Keratinocyte (primary cell): ENCODE measurements at places on chromosomes 7 and 10. TPM values are rescaled to one million over a fixed set of nuclear protein-coding genes. Genes with fewer than 3 reads are reported as not detected.

GRCh38 chr7:156845379-156846101 is 47.4 kb downstream of the LMBR1 start:
- no peak for DNase-seq

DNA sequence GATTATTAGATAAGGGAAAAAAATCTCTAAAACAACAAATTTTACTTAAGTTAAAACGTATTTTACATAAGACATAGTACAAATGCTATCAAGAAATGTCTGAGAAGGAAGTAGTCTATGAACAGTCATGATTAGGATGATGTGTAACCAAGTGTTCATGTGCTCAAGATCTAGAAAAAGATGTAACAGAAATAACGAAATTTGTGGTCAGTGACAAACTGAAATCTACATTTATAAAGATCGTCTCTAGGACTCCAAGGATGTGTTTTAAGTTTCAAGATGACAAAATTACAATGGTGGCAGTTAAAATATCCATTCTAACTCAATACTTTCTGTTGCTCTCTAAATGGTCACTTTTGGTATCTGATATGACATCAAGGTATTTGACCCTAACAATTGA is 17.2 kb downstream of the PPP3CB start:
- no peak for DNase-seq

GRCh38 chr7:23212841-23213240 is 31.0 kb downstream of the NUP42 start:
- DNase-seq: no peak

Gene TBATA
- polyA plus RNA-seq: not detected in 3 replicates

GRCh38 chr10:109820620-109821405 is 102.5 kb downstream of the XPNPEP1 start:
- no peak for DNase-seq

DNA sequence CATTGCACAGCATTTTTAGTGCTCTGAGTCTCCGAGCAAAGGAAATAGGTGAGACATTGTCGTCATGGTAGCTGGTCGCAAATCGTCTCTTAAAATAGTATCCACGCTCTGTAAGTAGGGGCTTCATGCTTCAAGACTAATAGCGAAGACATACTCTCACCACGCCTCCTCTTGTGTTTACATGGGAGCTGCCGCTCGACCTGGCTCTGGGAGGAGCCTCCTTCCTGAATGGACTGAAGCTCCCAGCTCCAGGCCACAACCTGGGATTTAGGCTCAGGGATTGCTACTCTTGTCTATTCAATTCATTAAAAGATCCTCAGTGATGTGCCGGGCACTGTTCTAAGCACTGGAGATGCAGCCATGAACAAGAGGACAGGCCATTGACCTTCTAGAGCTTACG is 196.1 kb upstream of the GALNT17 start:
- DNase-seq: no peak

GRCh38 chr7:24821045-24821753 is 63.9 kb upstream of the GSDME start:
- DNase-seq: no peak

DNA sequence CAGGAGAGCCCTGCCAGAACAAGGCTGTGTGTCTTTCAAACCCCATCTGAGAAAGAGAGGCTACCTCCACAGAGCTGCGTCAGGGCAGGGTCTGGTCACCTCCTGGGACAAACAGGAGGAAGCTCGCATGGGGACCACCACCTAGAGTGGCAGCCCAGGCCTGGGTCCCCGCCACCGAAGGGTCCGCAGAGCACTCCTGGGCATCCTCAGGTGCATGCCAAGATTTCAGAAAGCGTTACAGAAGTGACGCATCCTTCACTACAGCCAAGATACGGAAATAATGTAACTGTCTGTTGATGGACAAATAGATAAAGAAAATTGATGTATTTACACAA is 42.6 kb downstream of the GSDME start:
- DNase-seq: no peak

DNA sequence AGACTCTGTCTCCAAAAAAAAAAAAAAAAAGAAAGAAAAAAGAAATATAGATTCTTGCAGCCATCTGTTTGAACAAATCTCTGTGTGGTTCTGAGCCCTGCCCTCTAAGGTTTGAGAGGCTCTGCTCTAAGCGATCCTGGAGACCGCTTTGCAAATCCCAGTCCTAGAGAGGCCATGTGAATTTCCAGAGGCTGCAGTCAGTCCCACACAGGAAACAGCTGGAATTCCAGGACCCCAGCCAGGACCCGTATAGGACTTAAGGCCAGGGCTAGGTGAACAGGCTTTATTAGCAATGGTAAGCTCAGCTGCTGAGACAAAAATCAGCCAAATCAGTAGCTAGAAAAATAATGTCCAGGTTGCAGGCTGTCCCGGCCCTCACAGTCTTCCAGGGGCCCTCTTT is 154.8 kb downstream of the RPS24 start:
- no peak for DNase-seq
